Stimulated activated CD4-positive, alpha-beta T cell treated with anti-CD3 and anti-CD28 coated beads, Interleukin-1b, Interleukin-23, amount 100 ng/mL, for 48 hours (primary cell): ENCODE measurements at places on chromosomes 4 and X.

- DNase-seq: no peak
These were observed 8.1 kb upstream of the TEX13A start for GRCh38 chrX:105228602-105229001.

GRCh38 chrX:46036508-46036907 is 508.7 kb downstream of the ZNF674 start:
- DNase-seq: no peak

- DNase-seq: no peak
These were observed 192.9 kb upstream of the CTSO start for GRCh38 chr4:156146571-156146970.

GRCh38 chrX:119235051-119235511 is 1.0 kb upstream of the PGRMC1 start:
- DNase-seq: no peak

DNA sequence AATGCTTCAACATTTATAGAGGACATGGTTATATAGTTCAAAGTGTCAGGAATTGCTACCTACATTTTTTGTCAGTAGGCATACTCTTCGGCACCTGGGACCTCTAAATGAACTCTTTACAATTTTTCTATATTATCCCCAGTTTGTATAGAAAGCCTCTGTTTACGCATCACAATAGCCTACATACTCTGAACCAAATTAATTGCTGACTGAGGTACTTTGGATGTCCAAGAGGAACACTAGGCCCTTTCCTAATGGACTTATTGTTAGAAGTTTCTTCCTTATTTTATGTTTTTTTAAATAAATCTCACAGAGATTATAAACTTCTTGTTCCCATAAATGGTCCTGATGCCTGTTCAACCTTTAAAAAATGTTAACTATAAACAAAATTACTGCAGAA is 8.4 kb upstream of the AFF2 start:
- DNase-seq: no peak

GRCh38 chr4:94548571-94548970 is 96.8 kb downstream of the PDLIM5 start:
- DNase-seq: no peak

- no peak for DNase-seq
These were observed 587.9 kb downstream of the TLL1 start for GRCh38 chr4:166460769-166461550.
